Stimulated activated CD8-positive, alpha-beta memory T cell treated with anti-CD3 and anti-CD28 coated beads, Interleukin-15, amount 100 ng/mL, for 4 hours (primary cell): ENCODE measurements at places on chromosomes 12 and 14.

GRCh38 chr14:103619057-103619456 is 10.0 kb upstream of the KLC1 start:
- no peak for DNase-seq

DNA sequence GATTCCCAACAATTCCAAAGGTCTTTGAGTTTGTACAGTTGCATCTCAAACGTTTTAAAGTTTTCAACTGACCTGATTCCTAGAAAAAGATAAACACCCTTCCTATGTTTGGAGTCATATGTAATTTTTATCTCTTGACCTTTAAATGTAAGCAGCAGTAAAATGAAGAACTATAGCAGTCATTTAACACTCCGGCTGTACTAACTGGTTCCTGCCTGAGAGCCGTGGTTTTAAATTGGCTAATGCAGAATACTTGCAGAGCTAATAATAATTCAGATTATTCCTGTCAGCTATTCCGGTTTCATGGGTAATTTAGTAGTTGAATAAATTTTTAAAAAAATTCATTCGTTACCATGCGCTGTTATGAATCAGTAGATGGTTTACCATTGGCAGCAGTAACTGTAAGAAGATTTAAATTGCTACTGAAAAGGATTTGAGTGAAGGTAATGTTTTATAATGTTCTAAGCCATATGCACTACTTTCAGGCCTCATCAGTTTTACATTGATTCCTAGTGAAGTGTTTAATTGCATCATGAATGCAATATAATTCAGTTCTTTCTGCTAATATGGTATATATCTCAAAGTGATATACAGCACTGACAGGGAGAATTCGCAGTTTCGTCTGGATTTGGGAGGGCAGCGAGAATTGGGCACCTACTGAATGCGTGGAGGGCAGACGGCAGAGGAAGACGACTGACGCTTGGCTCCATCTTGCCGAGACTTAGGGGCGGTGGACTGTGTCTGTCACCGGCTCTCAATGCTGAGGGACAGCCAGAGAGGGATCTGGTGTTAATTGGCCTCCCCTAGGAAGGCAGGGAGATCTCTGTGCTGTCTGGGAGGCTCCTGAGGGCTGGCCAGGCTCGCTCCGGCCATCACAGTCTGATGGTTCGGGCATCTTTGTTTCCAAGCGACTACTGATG is 217.7 kb downstream of the PHETA1 start:
- DNase-seq: no peak

DNA sequence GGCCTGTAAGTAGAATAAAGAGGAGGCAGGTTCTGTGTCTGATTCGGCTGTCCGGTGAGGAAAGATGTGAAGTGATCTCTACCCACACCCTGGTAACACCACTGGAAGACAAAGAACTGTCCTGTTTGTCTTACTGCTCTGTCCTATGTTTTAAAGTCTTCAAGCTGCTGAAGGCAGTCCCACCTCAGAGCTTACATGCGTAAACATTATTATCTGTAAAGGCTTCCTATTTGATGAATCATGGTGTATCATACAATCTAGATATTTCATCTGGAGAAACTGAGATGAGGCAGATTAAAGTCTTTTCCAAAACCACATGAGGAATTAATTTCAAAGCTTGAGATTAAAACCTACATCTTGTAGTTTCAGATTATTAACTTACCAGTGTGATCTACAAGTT is 427.6 kb downstream of the ZFP36L1 start:
- no peak for DNase-seq

- no peak for DNase-seq
Measured at GRCh38 chr14:74609721-74610120, 2.3 kb downstream of the LTBP2 start.

GRCh38 chr12:5941907-5942306 is 3.2 kb downstream of the ANO2 start:
- DNase-seq: no peak

DNA sequence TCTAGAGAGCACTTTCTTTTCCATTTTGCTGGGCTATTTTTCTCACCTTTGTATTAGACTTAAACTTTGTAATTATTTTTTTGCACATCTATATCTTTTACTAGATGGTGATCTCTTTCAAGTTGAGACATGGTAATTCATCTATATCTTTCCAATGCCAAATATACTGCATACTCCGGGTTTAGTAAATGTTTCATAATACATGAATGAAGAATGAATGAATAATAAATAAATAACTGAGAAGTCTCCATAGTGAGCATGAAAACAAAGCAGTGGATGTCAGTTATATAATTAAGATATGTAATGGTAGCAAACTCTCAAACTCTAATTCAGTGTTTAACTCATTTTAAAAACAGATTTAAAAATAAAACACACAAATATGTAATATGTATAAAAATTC is 342.5 kb upstream of the KITLG start:
- DNase-seq: no peak

- no peak for DNase-seq
Measured at GRCh38 chr12:48969160-48969771, 2.3 kb downstream of the WNT10B start.

DNA sequence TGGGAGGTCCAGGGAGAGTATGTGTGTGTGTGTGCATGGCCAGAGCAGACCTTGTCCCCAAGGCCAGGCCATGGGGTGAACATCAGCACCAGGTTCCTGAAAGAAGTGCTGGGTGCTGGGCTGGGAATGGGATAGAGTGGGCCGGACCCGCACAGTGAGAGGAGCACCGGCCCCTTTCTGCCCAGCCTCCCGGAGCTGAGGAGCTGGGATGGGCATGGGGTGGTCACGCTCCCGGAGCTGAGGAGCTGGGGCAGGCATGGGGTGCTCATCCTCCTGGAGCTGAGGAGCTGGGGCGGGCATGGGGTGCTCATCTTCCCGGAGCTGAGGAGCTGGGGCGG is 83.3 kb downstream of the B4GALNT3 start:
- no peak for DNase-seq

GRCh38 chr14:26143057-26143456 is 454.8 kb downstream of the NOVA1 start:
- no peak for DNase-seq

DNA sequence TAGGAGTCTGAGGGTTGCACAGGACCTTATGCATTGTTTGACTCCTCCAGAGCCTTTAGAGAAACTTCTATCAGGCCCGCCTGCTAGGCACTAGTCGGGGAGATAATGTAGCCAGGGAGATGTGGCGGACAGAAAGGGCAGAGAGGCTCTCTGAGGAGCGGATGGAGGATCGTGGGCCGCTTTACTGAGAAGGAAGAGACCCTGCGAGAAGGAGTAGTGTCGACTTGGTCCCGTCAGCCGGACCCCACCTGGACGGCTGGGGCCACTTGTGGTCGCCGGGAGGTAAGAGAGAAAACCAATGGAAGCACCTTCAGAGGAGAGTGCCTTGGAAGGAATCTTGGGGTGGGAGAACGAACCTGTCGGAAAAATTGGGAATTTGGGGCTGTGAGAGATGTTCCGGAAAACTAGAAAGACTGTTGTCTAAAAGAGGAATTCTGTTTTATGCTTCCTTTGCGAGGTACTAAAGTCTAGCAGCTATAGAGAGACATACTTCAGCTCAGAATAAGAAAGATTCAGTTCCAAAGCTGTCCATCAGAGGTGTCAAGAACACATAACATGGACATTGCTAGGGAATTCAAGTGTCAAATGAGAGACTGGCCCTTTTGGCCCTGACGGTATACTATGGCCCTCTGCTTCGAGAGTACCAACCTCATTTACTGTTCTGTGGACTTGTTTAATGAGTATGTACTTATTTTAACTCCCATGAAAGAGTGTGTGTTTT is 660 bp upstream of the MCRS1 start:
- DNase-seq: no peak

GRCh38 chr12:5371631-5372030 is 60.3 kb upstream of the NTF3 start:
- no peak for DNase-seq

DNA sequence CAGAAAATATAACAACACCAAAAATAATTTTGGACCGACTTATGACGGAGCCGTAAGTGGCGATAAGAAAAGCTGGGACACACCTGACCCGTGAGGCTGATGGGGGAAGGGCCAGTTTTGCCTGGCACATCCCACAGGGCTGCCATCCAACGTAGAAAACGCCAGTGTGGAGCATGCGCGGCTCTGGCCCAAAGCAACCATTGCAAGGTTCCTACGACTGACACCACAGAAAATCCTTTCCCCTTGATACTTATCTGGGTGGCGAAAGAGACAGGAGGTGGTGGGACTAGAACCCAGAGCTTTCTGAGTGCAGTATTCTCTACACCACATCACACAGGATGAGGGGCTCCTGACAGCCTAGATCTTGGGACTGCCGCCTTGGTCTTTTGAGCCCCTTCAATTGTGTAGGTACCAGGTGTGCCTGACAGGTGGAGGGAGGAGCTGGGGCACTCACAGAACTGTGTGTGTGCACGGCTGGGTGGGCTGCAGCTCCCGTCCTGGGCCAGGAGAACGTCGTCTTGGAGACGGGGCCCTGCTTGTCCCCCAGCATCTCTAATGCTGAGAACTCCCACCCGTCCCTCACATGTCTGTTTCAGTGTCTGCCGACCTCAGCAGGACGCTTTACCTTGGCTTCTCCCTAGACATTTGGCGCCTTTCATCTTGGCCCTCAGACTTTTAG is 17.4 kb upstream of the CACNA2D4 start:
- DNase-seq: no peak

GRCh38 chr12:97177481-97177880 is 270.4 kb downstream of the NEDD1 start:
- DNase-seq: no peak

DNA sequence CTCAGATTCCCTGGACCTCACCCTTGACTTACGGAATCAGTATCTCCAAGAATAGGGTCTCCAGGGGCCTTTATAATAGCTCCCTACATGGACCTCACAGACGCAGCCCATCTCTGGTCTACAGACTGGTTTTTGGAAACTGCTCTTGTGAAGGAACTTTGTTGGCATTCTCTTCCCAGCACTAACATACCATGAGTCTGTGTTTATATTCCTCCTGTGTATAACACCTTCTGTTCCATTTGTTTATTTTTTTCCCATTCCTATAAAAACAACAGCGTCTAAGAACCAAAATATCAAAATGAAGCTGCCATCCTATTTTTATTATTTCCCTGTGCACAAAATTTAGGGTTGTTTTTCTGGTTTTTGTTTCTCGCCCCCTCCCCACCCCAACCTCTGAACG is 131.1 kb downstream of the NEDD1 start:
- DNase-seq: no peak

DNA sequence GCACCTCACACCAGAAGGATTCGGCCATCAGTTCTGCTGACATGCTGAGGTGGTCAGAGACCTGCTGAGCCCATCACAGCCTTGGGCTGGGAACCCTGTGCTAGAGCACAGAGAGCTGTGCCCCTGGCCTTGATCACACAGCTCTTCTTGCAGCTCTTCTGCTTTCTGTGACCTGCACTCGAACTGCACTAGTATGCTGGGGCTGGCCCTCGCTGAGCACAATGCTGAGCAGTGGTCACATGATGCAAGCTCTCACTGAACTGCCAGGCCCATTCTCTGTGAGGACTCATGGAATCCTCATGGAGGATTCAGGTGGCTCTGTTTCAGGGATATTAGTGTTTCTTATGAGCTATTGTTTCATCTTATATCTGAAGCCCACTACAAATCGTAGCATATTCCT is 22.5 kb downstream of the FBXO21 start:
- DNase-seq: no peak

DNA sequence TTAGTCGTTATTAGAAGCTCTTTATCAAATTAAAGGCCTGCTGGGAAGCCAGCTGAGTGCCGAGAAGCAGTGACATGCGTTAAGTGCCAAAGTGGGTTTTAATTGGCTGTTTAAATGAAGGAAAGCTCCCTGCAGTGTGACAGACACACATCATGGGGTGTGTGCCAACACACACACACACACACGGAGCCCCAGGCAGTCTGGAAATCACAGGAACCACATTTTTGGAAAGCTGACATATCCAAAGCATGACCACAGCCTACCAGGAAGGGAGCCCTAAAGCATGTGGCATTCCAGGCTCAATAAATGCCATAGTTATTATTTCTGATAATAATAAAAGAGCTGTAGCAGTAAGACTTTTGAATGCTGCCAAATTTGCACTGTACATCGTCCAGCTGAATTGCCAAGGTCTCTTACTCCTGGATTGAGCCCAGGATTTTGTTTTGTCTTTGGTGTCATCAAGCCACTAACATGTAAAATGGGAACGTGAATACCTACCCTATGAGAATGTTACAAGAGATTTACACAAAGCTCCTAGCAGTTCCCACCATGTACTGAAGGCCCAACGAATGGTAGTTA is 135.1 kb downstream of the TMEM30B start:
- DNase-seq: no peak

DNA sequence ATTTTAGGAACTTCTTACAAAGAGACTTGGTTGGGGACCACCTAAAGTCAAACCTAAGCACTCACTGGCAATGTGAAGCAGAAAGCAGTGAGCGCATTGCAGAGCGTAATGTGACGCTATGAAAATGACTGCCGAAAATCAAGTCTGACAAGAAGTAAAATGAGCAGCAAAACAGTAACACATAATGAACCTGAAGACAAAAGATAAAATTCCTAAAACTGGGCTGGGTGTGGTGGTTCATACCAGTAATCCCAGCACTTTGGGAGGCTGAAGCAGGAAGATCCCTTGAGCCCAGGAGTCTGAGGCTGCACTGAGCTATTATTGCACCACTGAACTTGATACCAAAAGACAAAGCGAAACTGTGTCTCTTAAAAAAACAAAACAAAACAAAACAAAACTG is 16.5 kb downstream of the CORO1C start:
- no peak for DNase-seq

DNA sequence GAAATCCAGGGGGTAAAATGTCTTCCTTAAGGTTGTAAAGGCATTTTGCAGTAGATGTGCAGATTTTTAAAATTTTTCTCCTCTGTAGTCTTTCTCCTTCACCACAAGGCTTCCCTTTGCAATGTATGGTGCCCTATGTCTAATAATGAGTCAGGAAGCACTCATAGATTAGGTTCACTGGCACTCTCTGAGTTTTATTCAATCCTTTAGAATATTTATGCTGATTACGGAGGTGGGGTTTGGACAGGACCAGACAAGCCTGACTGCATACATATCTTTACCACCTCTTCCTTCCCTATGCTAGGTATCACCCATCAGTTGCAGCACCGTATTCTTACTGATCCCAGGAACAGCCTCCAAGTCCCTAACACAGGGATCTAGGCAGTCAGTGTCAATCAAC is 99.5 kb downstream of the NEDD1 start:
- no peak for DNase-seq

- no peak for DNase-seq
Measured at GRCh38 chr14:68459480-68460136, 333.3 kb downstream of the ZFP36L1 start.

GRCh38 chr12:54038284-54038870 is 5.5 kb downstream of the HOXC5 start:
- DNase-seq: no peak
